Chondrocyte (in vitro differentiated cells): ENCODE measurements at places on chromosomes 11 and 22. TPM values are rescaled to one million over a fixed set of nuclear protein-coding genes. Genes with fewer than 3 reads are reported as not detected.

The SLC35F2 gene
- total RNA-seq, result 4.4 to 5.6 TPM (median 4.7 TPM) in 3 replicates

The MLC1 gene
- total RNA-seq, result 0.38 to 0.77 TPM (median 0.50 TPM) in 3 replicates

GRCh38 chr11:30832831-30833230 lies 246.7 kb upstream of the MPPED2 start:
- DNase-seq, result no peak

DNA sequence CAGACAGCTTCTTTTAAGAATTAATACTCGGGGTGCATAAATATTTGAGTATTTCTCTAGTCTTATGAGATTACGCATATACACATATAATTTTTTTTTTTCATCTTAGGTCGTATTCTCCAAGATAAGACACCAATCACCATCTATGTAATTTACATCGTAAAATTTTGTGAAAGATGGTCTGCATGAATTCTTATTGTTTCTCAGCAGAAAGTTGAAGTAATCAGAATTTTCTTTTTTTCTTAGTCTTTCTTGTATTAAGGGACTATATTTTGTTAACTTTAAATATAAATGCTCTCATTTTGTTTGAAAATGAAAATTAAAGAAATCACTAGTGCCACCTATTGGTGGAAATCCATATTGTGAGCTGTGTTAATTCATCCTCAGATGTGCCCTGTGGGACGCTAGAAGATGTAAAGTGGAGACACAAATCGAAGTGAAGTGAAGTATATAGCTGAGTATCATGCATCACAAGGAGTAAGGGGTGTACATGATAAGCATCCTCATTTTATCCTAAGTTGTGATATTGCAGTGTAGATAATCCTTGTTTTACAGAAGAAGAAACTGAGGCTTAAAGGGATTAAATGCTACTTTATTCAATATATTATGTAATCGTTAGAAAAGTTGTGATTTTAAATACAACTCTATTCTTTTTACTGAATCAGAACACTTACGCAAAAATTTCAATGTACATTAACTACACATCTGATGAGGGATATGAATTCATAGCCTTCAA lies 2084.3 kb downstream of the LRRC4C start:
- no peak for DNase-seq

GRCh38 chr22:20776624-20777405 lies 2.9 kb downstream of the SERPIND1 start:
- no peak for DNase-seq

- no peak for DNase-seq
Measured at GRCh38 chr11:76795936-76796441, 12.8 kb downstream of the TSKU start.
